ENCODE measurements at places on chromosomes 7 and 10.

DNA sequence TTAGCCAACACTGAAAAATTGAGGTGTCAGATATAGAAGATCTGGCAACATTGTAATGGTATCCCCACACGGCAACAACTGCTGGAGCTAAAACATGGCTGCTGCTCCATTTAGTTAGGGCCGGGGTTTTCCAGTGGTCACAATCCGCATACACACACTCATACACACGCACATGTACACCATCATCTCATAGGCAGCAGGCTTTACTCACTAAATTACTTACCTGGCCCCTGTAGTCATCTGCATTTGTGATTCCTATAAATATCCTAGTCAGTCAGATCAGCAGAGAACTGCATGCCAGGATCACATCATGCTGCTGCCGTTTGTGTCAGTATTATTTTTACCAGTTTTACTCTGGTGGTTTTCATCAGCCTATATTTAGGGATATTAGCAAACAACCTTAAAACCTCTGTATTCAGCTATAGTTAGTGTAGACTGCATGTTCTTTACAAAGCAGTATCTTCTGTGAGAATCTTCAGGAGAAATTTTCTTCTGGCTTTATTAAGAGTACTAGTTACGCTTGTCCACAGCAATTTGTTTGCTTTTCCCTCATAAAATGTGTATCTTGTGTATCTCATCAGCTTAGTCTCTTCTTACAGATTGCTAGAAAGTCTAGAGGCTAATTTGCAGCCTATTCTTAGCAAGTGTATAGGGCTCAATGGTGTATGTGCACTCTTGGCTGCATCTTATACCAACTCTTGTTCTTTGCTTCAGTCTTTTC lies 38.3 kb upstream of the PTPN12 start:
- no peak for DNase-seq

GRCh38 chr10:58570307-58570723 lies 57.6 kb downstream of the BICC1 start:
- peak; percentile 73 for DNase-seq

DNA sequence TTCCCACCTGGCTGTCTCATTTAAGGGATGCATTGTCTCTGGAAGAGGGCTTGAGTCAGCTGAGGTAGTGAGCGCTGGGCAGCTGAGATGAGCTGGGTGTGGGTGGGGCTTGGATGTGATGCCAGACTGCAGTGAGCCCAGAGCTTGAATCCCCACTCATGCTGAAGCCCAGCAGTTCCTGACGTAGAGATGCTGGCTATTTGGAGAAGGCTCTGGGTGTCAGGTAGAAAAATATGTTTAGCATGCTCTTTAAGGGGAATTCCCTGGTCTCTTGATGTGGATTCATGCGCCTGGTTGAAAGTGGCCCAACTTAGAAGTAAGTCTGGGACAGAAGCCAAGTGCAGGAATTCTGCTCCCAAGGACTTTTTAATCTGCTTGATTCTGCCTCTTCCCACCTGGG lies 241.5 kb upstream of the IGFBP3 start:
- DNase-seq = no peak

- no peak for DNase-seq
Measured at GRCh38 chr10:44952779-44953231, 6.8 kb upstream of the RASSF4 start.

DNA sequence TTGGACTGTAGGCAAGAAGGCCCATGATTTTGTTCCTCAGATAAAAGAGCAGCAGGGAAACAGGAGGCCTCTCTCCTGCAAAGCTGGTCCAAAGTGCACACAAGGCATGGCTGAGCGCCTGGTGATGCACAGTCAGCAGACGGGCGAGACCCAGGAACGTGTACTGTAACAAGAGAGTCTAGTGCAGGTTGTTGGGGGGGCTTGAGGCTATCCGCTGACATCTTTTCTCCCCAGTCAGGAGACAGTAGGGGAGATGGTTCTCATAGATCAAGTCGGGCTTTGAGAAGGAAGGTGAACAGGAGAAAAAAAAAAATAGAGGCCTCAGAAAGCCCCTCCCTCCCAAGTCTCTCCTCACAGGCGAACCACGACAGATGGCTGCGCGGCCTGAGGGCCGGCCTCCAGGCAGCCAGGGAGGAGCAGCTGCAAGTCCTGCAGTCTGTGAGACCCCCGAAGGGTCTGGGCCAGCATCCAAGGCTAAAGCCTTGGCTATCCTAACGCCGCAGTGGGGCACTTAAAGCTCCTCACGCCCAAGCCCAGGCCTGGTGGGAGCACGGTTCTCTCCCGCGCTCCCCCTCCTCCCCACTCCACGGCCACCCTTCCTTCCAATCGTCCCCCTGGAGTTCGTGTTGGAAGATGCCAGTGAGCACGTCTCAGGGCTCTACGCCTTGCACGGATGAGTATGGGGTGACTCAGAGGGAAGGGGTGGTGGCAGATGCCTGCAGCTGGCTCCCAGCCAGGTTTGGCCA lies 68.3 kb downstream of the PRKAG2 start:
- no peak for DNase-seq

DNA sequence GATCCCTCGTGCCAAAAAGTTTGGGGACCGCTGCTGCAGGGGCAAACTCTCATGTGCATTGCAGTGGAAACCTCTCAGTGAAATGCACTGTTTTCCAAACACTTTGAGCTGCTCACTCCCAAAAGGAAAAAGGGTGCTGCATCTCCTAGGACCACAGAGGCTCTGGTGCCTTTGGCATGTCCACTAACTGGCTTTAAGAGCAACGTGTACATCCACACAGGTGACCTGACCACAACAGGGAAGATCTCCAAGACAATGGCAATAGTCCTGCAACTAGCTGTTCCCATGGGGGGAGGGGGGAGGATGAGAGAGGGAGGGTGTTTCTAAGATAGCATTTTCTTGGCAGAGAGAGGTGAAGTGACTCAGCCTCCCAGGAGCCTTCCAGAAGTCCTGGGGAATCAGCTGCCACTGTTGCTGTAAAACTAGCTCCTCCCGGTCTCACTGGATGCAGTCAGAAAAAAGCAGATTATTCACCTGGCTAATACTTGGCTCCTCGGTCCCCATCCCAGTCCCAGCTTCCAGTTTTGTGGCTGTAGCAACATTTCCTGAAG lies 181.7 kb downstream of the HECW1 start:
- peak; percentile 57 for DNase-seq

DNA sequence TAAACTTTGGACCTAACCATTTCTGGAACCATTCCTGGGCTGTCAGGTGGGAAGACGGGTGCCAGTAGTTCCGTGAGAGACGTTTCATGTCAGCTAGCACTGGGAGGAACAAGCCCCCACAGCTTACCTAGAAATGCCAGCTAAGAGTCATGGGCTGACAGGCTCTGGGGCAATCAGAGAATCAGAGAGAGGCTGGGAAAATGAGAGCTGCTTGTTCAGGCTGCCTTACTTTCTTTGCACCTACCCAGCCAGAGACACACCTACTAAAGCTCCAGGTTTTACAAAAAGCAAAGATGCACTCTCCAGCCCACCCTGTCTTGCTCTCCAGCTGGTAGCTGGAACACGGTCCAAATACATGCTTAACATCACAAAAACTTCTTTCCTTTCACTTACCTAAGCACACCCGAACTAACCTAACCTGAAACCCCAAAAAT lies 688 bp downstream of the PTN start:
- DNase-seq = no peak

DNA sequence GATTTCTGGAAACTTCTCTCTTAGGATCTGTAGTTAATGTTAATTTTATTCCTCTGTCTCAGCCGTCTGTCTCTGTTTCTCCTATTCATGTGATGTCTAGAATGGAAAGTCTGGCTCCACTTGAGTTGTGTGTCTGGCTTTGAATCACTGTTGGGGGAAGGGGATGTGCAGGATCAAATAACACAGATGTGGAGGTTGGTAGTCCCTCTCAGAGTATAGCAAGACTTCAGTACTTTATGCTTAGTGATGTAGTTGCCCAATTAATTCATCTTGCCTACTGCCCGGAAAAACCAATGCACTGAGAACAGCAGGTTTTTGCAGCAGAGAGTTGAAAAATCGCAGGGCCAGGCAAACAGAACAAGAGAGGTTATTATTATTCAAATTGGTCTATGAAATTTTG lies 79.2 kb downstream of the PHTF2 start:
- DNase-seq = peak; percentile 5

GRCh38 chr10:52318136-52318701 lies 4.1 kb downstream of the DKK1 start:
- DNase-seq = no peak

GRCh38 chr7:96121752-96122151 lies 200.1 kb downstream of the SLC25A13 start:
- no peak for DNase-seq

DNA sequence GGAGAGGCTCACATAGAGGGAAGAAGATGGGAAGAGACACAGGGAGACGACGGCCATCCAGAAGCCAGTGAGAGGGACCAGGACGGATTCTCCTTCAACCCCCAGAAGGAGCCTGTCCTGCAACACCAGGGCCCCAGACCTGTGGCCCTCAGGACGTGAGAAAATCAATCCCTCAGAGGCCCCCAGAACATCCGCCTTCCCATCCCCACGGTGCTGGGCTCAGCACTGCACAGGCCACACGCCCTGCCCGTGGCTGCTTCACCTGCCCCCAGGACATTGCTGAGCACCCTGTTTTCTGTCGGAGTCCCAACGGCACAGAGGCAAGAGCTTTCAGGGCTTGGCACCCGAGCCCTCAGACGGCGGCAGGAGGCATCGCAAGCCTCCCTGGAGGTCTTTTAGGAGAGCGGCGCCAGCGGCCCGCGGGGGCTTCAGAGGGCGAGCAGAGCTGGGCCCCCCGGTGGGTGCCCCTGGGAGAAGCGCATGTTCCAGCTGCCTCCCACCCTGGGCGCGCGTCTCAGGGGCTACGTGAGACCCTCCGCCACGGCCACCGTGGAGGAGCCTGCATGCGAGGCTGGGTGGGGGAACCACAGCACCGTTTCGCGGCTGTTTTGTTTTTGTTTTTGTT lies 42.8 kb downstream of the PDGFA start:
- DNase-seq = no peak

GRCh38 chr10:48258105-48258504 lies 16.4 kb downstream of the FRMPD2 start:
- DNase-seq = no peak
